Stimulated activated CD4-positive, alpha-beta T cell treated with anti-CD3 and anti-CD28 coated beads, Interleukin-2, amount 100 ng/mL, for 24 hours (primary cell): ENCODE measurements at places on chromosomes 12 and 14.

GRCh38 chr12:53950789-53951576 lies 3.7 kb upstream of the HOXC12 start:
- DNase-seq: no peak

- no peak for DNase-seq
Measured at GRCh38 chr12:80154261-80154660, 54.9 kb downstream of the OTOGL start.

DNA sequence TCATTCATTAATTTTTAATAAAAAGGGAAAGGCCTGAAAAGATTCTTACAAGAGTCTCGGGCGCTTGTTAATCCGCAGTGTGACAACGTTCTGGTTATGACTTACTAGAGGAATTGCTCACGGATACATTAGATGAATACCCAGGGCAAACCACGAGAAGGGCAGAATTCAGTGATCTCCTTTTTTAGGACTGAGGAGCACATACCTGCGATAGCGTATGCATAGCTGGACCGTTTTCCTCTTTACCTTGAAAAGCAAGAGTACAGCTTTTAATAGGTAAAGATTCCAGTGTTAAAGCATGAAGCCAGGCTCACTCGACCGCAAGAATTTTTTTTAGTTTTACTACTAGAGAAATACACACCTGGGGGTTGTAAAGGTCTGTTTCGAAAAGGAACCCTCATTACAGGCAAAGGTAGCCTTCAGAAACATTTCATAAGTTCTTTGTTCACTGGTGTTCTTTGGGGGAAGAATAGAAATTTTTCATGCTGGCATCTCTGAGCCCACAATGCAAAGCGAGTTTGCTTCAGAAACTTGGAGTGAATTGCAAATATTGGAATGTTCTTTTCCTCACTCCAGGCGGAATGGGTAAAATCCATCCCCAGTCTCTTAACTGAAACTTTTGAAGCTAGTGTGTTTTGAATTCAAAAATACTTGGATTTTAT lies 953 bp downstream of the MAPK1IP1L start:
- no peak for DNase-seq

- no peak for DNase-seq
Measured at GRCh38 chr14:21734457-21735074, 60.9 kb upstream of the OR4E1 start.

DNA sequence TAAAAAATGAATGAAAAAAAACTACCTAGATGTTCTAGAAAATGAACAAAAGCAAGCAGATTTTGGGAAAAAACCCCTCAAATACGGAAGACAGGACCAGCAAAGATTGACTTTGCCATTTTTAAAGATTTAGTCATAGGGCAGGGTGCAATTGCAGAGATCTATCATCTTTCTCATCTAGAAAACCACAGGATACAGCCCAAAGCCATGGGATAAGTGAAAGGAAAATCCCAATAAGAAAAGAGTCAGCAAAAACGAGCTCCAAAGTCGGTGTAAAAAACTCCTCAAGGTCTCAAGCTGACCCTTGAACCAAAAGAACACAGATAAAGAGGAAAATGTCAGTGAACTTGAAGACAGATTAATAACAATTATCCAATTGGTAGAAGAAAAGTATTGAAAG lies 28.0 kb downstream of the CEP290 start:
- no peak for DNase-seq

DNA sequence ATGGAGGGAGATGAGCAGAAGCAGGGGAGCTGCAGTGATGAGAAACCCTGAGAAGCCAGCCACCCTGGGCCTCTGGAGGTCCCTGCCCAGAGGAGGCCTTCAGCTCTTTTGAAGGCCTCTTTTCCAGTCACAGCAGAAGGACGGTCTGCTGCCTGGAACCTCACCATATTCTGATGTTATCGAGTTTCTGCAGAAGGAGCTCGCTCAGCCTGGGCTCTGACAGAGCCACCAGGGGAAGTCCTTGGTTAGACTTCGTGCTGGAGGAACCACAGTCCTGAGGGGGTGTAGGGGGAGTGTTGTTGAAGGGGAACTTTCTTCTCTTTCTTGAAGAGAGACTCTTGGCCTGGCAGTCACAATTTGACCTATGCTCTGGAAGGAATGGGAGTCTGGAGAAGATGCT lies 25.1 kb upstream of the BATF start:
- DNase-seq: no peak

DNA sequence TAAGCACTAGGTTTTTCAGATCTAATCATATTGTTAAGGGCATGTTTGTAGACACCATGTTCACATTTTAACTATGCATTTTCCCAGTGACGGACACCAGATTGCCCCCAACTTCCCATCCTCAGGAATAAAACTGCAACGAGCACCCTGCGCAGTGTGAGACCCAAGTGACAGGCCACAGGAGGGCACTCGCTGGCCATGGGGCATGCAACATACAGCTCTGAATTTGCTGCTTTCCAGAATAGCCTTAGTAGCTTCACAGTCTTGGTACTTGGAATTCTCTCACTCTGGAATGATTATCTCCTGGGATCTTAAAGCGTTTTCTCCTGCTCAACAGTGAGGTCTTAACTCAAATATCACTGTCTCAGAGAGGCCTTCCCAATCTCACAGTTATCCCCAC lies 972 bp upstream of the DDX47 start:
- DNase-seq: no peak

DNA sequence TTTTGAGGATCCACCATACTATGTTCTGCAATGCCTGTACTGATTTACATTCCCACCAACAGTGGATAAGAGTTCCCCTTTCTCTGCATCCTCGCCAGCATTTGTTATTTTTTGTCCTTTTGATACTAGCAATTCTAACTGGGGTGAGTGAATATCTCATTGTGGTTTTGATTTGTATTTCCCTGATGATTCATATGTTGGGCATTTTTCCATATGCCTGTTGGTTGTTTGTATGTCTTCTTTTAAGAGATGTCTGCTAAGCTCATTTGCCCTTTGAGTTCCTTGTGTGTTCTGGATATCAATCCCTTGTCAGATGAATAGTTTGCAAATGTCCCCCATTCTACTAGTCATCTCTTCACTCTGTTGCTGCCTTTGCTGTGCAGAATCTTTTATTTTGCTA lies 49.0 kb upstream of the MSRB3 start:
- no peak for DNase-seq

- DNase-seq: no peak
Measured at GRCh38 chr14:99984036-99984435, 81.2 kb upstream of the EVL start.

DNA sequence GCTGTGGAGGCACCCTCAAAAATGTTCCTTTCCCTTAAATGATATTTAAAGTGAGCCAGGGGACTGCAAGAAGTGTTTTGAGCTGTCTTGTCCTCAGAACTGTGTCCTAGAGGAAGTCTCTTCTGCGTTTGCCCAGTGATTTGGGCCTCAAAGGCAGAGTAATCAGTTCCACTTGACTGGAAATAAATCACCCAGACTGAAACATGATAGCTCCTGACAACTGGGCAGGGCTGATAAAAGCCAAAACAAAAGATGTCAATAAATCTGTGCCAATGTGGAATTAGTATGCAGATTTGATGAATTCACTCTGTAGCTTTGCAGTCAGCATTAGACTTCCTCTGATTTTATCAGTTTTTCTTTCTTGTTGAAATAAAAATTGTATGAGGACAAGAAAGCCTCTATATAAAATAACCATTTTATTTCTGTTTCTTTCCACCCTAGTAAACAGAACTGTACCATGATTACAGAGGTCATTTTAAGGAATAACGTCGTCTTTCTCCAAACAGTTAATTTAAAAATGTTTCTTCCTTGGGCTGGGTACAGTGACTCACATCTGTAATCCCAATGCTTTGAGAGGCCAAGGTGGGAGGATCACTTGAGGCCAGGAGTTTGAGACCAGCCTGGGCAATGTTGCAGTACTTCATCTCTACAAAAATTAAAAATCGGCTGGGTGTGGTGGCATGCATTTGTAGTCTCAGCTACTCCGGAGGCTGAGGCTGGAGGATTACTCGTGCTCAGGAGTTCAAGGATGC lies 180.8 kb downstream of the ERC1 start:
- no peak for DNase-seq

- DNase-seq: no peak
Measured at GRCh38 chr12:51950682-51951198, 759 bp upstream of the ACVR1B start.

GRCh38 chr14:101827286-101827685 lies 65.8 kb downstream of the PPP2R5C start:
- DNase-seq: no peak

DNA sequence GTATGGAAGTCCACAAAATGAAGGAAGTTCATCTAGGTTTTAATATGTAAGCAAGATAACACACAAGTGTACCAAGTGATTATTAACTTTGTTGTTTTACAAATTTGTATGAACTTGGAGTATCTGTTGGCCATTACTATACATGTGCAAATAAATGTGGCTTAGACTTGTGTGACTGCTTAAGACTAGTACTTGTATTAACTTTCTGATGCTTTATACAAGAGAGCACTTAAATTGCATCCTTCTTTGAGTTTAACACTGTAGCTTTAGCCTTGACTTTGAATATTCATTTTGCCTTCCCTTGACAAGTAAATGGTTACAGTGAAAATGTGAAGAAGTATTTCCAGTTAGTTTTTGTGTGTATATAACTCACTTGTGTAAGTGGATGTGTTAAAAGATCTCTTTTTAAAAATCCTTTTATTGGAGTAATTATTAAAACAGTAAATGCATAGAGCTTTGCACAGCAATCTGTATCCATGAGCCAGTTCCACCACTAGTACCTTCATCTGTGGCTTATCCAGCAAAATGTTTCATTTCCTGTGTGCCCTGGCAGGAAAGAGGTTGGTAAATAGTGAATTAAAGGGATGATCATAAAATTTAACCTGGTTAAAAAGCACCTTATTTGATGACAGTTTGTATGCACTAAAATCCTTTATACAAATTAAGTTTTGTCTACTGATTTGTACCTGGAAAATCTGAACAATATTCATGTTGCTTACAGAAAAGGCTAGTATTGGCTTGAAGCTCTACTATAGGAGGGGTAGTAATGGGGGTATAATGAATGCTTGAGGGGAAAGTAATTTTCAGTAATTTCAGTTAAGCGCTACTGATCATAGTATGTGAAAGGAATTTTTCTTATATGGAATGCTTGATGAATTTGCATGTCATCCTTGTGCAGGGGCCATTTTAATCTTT lies 8.0 kb downstream of the PNN start:
- DNase-seq: no peak

GRCh38 chr12:132033627-132034026 lies 83.9 kb downstream of the EP400 start:
- no peak for DNase-seq

- DNase-seq: no peak
Measured at GRCh38 chr12:77324416-77324762, 259.0 kb upstream of the E2F7 start.
